Osteocyte (in vitro differentiated cells): ENCODE measurements at places on chromosomes 13 and 19. TPM values are rescaled to one million over a fixed set of nuclear protein-coding genes. Genes with fewer than 3 reads are reported as not detected.

DNA sequence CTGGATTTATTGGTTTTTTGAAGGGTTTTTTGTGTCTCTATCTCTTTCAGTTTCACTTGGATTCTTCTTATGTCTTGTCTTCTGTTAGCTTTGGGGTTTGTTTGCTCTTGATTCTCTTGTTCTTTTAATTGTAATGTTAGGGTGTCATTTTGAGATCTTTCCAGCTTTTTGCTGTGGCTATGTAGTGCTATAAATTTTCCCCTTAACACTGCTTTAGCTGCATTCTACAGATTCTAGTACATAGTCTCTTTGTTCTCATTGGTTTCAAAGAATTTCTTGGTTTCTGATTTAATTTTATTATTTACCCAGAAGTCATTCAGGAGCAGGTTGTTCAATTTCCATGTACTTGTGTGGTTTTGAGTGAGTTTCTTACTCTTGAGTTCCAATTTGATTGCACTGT, 24.6 kb downstream of the ZNF430 start:
- no peak overlapping the region for H3K27ac ChIP-seq
- no peaks in the 10 kb centered on the region for H3K4me1 ChIP-seq
- peaks cover 59% of the 10 kb centered on the region for H3K36me3 ChIP-seq
- H3K27me3 ChIP-seq = no peaks in the 10 kb centered on the region
- no peak overlapping the region for H3K4me3 ChIP-seq
- DNase-seq = no peak

DNA sequence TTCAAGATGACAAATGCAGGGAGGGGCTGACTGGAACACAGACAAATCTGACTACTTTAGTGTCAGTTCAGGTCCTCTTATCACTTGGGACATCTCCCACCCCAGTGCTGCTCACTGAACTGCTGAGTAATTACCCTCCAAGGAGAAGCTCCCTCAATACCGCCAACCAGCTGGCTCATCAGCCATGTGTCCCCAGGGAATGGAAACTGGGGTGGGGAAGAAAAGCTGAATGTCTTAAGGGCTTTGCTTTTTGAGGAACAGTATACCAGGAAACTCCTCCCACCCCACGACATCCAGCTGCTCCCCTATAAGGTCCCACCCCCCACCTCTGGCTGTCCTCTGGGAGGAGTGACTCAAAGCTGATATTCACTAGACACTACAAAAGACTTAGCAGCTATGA, 2.0 kb downstream of the ZNF823 start:
- H3K4me1 ChIP-seq = peaks cover 27% of the 10 kb centered on the region
- H3K27ac ChIP-seq = no peak overlapping the region
- H3K27me3 ChIP-seq = no peaks in the 10 kb centered on the region
- H3K36me3 ChIP-seq = peaks cover 7% of the 10 kb centered on the region
- peak overlapping the region; percentile 99 for H3K4me3 ChIP-seq
- DNase-seq = no peak

DNA sequence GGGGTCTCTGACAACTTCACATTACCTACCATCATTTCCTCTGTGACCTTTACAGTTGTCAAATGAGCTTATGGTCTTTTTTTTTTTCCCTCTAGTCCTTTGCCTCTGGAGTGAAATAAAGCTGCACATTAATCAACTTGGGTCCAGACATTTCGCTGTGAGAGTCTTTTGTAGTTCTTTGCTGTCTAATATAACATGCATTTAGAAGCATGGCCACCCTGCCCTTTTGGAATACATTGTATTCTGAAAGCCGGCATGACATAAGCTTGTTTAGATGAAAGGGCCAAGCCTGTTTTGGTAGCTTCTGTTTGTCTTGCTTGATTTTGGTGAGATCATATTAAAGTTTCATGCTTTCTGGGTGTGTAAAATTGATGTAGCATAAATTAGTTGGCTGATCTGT, 509.8 kb downstream of the DIAPH3 start:
- DNase-seq = no peak
- H3K36me3 ChIP-seq = no peaks in the 10 kb centered on the region
- no peak overlapping the region for H3K27ac ChIP-seq
- peaks cover 7% of the 10 kb centered on the region for H3K27me3 ChIP-seq
- H3K4me1 ChIP-seq = no peaks in the 10 kb centered on the region

FCER2 gene
- total RNA-seq = not detected in 2 replicates

DNA sequence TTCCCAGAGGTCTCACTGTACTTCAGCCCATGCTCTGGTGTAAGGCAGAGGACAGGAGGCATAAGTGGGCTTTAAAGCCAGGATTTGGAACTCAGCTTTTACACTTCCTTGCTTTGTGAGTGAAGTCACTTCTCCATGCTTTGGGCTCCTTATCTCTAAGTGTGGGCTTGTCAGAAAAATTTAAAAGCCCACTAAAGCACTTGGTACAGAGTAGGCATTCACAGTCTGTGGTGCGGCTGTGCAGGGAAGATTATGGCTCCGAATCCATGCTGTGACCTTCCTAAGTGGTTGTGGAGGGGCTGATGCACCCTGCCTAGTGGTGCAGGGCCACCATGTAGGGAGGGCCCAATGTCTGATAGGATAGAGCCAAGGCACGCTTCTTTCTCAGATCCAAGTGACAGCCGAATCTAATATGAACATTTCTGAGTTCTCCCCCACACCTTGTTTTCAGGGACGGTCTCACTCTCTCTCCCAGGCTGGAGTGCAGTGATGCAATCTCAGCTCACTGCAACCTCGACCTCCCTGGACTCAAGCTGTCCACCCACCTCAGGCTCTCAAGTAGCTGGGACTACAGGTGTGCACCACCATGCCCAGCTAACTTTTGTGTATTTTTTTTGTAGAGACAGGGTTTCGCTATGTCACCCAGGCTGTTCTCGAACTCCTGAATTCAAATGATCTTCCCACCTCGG, 6.9 kb downstream of the TIMM29 start:
- peaks cover 10% of the 10 kb centered on the region for H3K4me1 ChIP-seq
- H3K4me3 ChIP-seq = no peak overlapping the region
- no peak for DNase-seq
- H3K27me3 ChIP-seq = no peaks in the 10 kb centered on the region
- H3K36me3 ChIP-seq = peaks cover 1% of the 10 kb centered on the region
- H3K27ac ChIP-seq = peak overlapping the region; percentile 34
